Amygdala (tissue), 56 donors: ENCODE measurements at places on chromosomes 13 and 19.

DNA sequence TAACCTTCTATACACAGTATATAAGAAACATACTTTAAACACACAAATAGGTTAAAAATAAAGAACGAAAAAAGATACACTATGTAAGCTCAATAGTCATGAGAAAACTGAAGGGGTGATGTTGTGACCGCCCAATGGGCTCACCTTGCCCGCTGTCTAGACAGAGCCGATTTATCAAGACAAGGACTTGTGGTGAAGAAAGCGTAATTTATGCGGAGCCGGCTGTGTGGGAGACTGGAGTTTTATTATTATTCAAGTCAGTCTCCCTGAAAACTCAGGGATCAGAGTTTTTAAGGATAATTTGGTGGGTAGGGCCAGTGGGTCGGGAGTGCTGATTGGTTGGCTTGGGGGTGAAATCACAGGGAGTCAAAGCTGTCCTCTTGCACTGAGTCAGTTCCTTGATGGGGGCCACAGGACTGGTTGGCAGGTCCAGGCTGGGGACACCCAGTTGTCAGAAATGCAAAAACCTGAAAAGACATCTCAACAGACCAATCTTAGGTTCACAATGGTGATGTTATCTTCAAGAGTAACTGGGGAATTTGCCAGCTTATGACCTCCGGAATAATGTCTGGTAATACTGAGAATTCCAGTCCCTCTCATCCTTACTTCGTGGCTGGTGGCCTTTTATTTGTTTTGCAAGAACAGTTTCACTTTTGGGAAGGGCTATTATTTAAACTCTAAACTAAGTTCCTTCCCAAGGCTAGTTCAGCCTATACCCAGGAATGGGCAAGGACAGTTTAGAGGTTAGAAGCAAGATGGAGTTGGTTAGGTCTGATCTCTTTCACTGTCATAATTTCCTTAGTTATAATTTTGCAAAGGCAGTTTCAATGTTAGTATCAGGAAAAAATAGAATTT is 96.6 kb downstream of the UBL3 start:
- DNase-seq, result no peak

DNA sequence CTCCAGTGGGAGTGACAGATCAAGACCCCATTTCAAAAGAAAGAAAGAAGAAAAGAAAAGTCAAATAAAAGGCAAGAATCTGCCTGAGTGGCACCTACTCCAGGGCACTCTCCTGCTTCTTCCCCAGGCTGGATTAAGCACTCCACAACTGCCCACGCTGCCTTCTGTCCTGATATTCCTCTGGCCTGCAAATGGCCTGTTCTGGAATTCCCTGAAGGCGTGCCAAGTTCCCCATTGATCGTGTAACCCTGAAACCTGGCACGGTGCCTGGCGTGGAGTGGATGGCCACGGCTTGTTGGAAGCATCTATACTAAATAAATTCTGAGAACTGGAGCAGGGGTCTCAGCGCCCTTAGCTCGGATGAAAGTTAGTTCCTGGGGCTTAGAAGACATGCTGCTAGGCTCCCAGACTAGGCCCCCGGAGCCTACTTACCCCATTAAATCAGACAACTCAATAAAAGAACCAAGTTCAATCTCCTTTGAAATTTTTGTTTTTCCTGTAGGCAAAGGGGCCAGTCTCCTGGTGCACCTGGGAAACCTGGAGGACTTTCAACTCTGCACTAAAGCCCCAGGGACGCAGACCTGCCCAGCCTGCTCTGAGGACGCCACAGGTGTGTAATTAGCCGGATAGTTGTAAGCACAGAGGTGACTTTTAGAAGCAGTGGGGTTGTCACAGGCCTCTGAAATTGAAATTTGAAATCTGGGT is 21.9 kb downstream of the ANKRD27 start:
- no peak for DNase-seq

GRCh38 chr19:5103061-5103701 is 134.3 kb downstream of the KDM4B start:
- DNase-seq, result no peak

- DNase-seq, result no peak
These were observed 49.5 kb downstream of the RFX2 start for GRCh38 chr19:6060600-6061375.

DNA sequence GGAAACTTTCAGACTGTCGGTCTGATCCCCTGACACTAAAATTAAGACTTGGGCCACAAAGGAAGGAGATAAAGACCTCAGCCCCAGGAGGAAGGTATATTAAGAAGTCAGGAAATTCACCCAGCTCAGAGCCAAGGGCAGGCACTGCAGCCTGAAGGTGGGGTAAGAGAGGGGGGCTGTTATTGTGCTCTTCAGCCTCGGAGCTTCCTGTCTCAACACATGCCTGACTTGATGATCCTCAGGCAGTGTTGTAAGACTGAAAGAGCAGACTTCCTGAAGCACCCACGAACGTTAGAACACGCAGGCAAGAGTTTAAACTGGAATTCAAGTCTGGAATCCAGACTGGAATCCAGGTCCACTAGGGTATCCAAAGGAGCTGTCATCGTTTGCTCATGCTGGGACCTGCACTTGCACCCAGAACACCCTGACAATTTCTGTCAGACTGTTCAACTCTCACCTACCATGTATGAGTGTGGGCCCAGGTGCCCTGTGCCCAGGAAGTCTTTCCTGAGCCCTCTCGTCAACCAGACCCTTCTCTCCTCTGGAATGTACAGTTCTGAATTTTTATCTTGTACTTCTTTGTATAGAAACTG is 10.7 kb upstream of the FLT1 start:
- no peak for DNase-seq

DNA sequence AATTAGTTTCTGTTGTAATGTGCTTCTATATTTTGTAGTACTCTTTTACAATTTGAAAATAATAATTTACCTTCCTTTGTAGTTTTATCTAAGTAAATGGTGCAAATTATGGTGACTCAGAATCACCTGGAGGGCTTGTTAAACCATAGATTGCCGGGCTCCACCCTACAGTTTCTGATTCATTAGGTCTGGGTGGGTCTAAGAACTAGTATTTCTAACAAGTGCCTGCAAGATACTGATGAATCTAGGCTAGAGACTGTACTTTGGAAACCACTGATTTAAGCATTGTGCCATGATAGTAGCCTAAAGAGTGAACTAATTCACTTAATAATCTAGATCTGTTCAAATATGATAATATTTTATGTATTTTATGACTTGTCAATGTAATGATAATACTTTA is 437.4 kb upstream of the SPRY2 start:
- no peak for DNase-seq

DNA sequence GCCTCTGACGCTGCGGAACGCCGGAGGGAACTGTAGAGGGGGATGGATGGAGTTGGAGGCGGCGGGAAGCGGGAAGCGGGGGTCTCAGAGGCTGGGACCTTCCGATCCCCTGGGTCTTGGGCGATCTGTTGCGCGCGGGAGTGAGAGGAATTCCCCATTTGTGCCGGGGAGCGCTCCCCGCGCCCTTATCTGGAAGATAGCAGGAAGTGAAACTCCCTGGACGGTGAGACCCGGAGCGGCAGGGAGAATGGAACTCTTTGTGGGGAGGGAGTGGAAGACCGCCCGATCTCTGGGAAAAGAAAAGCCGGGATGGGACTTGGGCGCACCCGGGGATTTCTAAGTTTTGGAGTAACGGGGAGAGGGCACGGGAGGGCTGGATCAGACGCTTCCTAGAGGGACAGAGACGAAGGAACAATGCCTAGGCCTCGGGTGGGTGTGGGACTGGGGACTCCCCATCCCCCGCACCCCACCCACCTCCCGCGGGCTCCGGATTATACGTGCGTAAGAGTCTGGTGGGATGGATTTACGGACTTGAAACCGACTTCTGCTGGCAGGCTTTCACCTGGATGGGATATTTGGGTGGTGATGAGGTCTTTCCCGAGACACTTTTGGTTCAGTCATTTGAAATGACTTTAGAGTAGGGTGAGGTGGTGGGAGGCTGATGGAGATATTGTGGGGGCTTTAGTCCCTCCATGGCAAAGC is 495 bp downstream of the LSR start:
- no peak for DNase-seq

DNA sequence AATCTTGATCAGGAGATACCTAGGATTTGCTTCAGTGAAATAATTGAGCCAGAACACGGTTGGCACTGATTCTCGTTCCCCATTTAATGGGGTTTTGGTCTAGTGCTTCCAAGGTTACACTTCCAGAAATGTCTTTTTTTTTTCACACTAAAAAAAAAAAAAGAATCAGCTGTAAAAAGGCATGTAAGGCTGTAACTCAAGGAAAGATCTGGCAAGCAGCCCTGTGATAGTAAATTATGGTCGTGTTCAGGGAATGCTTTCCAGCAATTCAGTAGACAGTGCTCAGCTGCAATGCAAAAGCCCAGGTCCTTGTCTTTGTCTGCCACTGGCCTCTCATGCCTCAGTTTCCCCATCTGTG is 27.2 kb upstream of the NDUFS7 start:
- DNase-seq, result no peak

GRCh38 chr19:17831419-17831888 is 10.1 kb upstream of the INSL3 start:
- DNase-seq, result no peak

- peak; percentile 0 for DNase-seq
These were observed 2.5 kb upstream of the ZNF121 start for GRCh38 chr19:9586764-9587163.

GRCh38 chr13:59861676-59862075 is 302.1 kb downstream of the DIAPH3 start:
- DNase-seq, result no peak

- DNase-seq, result peak; percentile 9
These were observed 3.9 kb downstream of the SBNO2 start for GRCh38 chr19:1169921-1170885.
